ENCODE measurements at places on chromosomes 7 and 10.

GRCh38 chr10:16944402-16944801, 127.2 kb upstream of the RSU1 start:
- DNase-seq: no peak

DNA sequence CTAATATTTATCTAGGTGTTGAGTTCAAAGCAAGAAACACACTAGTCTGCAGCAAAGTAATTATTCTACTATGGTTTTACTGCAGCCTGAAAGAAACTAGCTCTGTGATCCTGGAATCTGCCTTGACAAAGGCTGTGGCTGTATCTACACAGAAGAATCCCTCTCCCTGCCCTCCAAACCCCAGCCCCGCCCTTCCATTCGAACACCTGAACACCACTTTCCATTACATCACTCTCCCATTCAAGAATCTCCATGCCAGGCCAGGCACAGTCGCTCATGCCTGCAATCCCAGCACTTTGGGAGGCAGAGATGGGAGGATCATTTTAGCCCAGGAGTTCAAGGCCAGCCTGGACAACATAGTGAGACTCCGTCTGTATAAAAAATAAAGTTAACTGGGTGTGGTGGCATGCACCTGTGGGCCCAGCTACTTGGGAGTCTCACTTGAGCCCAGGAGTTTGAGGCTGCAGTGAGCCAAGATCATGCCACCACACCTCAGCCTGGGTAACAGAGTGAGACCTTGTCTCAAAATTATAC, 23.3 kb downstream of the LRRC20 start:
- no peak for DNase-seq

DNA sequence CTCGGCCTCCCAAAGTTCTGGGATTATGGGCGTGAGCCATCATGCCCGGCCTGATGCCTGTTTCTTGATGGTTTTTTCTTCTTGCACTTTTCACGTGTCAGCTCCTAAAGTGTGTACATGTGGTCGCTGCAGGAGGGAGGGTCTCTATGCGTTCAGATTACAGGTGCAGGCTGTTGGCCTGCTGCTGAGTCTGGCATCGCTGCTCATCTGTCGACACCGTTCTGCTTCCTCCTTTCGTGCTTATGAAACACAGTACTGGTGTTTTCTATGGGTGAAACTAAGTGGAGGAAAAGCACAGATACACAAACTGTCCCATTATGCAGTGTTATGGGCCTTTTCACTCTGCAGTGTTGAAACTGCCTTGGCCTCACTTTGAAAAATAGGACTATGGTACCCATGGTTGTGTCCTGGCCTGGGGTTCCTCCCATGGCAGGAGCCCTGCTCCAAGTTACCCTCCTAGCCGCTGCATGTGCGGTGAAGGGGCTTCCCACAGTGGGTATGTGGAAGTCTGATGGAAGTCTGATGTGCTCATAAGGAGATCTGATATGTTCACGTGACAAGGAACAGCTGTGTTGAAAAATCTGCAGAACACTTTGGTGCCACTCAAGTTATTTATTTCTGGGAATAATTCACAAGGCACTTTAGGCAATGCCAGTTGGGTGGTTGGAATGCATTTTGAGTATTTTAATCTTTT, 23.5 kb downstream of the OGDH start:
- DNase-seq: no peak

DNA sequence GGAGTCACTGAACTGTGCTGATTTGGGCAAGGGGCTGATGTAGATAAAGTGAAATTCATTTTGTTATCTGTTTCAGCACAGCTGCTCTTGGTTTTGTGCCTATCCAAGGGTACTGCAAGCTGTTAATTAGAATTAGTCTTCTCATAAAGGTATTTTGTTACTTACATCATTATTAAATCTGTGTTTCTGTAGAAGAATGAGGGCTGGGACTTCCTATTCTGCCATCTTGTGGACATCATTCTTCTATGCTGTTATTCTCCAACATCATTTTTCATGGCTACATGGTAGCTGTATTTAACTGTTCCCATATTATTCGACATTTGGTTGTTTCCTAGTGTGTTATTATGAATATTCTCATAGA, 76.2 kb upstream of the CCDC71L start:
- no peak for DNase-seq

DNA sequence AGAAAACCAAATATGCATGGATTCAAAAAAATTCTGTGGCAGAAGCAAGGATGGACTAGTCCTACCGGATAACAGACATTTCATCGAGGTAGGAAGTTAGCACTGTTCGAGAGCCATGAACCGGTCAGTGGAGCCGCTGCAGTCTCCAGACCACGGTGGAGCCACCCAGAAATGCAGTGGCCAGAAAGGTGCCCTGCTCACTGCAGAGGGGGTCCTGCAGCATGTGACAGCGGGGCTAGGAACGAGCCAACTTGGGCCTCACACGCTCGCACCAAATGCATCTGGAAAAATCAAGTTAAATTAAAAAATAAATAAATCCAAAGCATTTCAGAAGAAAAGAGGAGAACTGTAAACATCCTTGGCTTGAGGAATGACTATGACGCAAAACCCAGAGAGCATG, 13.1 kb upstream of the CFAP46 start:
- DNase-seq: no peak

DNA sequence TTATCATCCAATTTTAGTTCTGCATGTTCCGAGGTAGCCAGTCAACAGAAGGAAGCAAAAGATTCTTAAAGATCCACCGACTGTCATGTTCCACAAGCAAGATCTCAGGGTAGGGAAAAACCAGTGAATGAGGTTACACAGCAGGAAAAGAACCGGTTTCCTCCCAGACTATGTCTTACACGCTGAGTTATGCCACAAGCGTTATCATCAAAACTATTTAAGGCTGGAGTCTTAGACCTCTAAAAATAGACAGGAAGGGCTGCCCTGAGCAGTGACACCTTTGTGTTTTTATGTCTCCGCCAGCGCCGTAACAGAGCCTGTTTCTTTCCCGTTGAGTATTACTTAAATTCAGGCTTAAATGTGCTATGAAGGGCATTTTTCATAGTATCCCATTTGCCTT, 48.3 kb downstream of the PROSER2 start:
- no peak for DNase-seq

- DNase-seq: no peak
Observed at GRCh38 chr10:75197066-75197465, 13.5 kb upstream of the VDAC2 start.

DNA sequence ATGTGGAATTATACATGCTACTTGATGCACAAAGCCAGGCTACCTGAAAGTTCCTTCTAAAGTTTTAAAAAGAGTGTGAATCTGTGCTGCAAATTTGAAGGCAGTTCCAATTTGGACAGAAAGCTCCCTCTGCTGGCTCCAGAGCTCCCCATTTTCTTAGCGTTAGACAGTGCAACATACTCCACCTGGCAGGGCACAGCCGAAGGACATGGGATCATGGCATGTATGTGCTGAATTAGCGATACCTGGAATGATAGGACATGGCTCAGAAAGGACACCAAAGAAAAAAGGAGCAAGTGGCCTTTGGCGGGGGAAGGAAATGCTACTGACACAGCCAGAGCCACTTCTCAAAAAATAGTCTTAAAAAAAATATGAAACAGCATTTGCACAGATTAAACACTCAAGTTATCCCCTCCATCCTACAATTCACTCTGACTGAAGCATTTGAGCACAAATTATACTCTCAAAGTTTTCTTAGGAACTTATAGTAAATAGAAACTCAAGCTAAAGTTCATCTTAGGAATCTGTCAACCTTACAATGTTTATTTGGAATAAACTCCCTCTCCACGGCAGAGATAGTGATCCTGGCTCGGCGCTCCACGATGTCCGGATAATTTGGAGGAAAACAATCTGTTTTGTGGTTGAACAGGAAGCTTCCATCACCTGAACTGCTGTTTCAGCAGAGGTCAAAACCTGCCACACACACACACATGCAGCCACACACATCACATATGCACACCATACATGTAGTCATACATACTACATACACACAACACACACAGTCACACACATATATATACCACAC, 80.0 kb downstream of the C7orf25 start:
- no peak for DNase-seq

DNA sequence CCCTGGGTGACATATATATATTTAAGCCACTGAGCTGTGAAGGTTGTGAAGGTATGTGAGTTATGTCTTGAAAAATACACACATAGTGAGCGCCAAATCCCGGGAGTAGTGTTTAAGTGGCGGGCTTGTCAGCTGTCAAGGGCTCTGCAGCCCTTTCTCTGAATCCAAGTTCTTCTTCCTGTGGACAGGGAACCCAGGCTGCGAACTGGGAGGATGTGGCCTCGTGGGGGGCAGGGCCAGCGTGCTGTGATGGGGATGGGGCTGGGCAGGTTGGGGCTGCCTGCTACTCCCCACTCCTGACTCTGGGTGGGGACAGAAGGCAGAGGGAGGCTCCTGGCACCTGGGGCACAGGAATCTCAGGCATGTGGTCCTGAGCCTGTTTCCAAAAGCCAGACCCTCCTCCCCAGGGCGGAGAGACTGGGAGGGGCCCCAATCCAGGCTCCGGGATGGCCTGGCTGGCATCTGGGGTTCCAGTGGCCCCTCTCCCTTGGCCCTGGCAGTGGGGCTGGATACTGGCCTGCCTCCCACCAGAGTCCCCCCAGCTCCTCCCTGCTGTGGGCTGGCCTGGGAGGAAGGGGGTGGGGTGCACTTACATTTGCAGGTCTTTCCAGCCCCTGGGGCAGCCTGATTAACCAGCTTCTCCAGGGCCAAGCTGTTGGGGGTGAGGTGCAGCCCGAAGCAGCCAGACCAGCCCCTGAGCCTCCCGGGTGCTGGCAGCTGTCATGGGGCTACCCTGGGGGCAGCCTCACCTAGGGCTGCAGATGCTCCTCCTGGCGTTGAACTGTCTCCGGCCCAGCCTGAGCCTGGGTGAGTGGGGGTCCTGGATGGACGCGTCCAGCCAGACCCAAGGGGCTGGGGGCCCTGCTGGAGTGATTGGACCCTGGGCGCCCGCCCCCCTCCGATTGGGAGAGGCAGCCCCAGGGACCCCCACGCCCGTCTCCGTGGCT, at the start of gene UPK3B:
Gene UPK3B, plus strand, starts transcription at position 622 of the 947 bp plus-strand sequence. Its CDS starts 101 bp downstream, at position 723.
- no peak for DNase-seq

DNA sequence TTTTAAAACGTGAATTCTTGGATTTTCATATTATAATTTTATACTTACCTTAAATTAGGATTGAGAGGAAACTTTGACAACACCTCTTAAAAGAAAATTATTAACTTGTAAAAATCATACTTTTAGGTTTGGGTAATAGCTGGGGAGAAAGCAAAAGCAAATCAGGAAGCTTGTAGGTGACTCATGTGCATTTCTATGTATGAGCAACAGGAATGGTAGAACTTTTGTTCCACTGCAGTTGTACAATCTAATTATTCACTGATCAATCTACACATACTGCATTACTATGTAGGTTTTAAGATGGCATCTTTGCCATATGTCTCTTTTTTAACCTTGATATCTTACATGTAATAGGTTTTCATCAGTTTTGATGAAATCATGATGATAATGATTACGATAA, 223.2 kb downstream of the PRKG1 start:
- DNase-seq: no peak

- DNase-seq: no peak
Observed at GRCh38 chr7:151088019-151088855, 2.0 kb downstream of the AGAP3 start.

DNA sequence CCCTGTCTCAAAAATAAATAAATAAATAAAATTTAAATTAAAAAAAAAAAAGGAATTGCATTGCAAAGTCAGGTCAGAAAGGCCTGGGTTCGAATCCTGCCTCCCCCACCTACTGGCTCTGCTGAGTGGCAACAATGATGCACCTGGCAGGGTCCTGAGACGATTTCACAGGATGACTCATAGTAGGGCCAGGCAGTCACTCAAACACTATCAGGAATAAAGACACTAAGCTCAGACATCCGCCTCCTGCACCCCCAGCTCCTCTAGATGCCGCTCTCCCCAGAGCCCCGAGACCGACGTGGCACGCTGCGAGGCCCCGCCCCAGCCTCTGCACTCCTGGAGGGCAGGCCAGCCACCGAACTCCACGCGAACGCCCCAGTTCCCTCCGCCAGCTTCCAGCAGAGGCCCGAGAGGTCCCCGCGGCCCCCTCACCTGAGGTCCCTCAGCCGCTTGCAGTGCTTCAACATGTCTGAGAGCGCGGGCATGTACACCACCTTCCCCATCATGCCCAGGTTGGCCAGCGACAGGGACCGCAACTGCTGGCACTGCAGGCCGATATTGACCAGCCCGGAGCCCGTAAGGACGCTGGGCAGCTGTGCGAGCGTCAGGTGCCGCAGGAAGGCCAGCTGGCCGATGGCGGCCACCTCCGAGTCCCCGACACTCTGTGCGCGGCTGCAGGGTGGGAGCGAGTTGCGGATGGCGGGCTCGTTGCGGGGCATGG, 76.6 kb upstream of the TNRC18 start:
- no peak for DNase-seq

DNA sequence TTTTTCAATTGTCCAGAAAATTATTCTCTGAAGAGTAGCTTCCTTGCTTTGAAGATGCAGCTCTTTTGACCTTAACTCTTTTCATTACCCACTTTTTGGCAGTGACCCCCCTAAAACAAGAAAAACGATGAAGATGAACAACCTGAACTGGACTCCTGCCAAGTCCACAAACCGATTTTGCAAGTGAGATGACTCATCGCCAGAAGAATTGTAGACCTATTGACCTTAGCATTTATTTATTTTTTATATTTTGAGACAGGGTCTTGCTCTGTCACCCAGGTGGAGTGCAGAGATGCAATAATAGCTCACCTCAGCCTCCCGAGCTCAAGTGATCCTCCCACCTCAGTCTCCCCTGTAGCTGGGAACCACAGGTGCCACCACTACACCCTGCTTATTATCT, 859.2 kb downstream of the GATA3 start:
- DNase-seq: no peak

GRCh38 chr7:20787660-20788419, 1.2 kb upstream of the SP8 start:
- DNase-seq: no peak
